Chondrocyte (in vitro differentiated cells): ENCODE measurements at places on chromosomes 7 and 10. TPM values are rescaled to one million over a fixed set of nuclear protein-coding genes. Genes with fewer than 3 reads are reported as not detected.

DNA sequence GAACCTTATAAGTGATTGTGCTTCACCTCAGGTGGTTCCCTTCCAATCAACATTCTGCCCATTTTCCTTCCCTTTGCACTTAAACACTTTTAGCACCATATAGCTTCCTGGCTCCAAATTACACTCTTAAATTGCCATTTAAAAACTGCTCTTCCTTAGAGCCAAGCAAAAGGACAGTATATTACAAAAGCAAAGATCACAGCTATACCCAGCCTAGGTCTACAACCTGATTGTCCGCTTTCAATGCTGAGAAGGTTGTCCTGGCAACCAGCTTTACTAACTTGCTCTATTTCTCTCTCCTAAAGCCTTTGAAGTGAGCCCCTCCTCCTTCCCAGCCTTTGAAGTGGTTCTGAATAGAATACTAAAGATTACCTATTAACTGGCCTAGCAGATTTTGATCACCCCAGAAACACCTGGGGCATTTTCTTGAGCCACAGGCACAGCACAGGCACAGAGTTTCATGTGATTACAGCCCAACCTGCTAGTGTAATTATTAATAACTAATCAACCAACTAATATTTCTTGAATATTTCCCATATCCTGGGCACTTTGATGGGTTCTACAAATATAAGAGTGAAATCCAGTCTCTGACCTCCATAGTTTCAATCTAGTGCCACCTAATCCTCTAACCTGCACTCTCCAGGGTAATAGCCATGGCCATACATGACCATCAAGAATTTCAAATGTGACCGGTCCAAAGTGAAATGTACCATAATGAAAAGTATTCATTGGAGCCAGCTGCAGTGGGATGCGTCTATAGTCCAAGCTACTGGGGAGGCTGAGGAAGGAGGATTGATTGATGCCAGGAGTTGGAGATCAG is 63.6 kb upstream of the TRIM24 start:
- H3K36me3 ChIP-seq = no peaks in the 10 kb centered on the region
- no peak overlapping the region for H3K4me3 ChIP-seq
- H3K27me3 ChIP-seq = no peaks in the 10 kb centered on the region
- DNase-seq = no peak
- H3K27ac ChIP-seq = no peak overlapping the region

DNA sequence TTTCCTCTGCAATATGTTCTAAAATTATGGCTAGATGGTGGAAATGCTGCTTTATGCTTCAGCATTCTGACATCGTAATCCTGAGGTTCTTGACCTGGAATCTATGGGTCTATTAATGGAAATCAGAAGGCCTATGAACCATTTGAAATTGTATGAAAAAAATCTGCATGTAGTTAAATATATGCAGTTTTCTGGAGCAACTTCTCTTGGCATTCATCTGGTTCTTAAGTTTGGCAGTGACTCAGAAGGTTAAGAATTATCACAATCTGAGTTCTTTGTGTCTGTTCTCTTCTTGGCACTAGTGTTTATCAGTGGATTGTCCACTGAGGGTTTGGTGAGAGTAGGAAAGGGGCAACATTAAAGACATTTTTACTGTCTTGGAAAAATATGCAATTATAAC is 71.1 kb upstream of the FZD1 start:
- H3K27ac ChIP-seq = no peak overlapping the region
- H3K4me1 ChIP-seq = peaks cover 14% of the 10 kb centered on the region
- no peaks in the 10 kb centered on the region for H3K36me3 ChIP-seq
- no peak for DNase-seq
- no peaks in the 10 kb centered on the region for H3K27me3 ChIP-seq

GPR15LG gene
- total RNA-seq = not detected in 3 replicates

DNA sequence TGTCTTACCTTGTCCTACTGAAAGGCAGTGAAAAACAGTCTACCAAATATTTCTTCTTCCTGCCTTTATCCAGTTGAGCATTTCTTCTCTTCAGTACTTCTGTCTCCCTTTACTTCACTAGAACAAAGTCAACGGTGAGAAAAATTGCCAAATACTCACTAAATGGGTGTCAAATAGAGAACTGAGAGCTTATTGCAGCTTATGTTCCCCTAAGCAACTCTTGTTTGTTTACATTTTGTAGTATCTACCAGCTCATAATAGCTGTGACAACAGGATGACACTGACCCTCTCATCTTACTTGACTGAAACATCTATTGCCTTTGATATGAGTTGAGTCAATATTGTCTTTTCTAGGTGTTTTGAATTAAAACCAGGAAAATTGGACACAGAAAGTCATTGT is 327.9 kb upstream of the SORCS1 start:
- H3K4me1 ChIP-seq = no peaks in the 10 kb centered on the region
- no peak overlapping the region for H3K27ac ChIP-seq
- H3K27me3 ChIP-seq = no peaks in the 10 kb centered on the region
- H3K4me3 ChIP-seq = no peak overlapping the region
- DNase-seq = no peak
